ENCODE measurements at places on chromosomes 5 and 9.

DNA sequence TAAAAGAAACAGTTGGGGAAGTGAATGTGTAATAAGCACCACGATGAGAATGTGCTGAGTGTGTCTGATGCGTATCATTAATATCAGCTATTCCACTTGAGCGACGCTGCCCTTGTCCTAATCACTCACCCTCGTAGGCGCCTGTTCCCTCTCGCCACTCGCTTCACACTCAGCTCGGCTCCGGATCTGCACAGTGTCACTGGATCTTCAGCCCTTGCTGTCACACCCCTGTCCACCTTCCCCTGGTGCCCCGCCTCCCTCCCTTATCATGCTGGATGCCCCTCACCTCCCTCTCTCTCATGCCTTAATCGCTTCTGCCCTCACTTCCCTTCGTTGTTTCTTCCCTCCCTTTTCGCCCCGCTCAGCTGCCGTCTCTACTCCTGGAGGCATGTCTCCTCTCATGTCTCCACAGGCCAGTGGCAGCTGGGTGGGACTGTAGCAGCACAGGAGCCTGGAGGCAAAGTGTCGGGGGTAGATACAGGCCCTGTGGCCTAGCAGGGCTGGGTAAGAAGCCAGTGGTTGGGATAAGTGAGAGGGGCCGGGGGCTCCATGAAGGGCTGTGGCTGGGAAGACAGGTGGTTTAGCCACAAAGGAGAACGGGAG lies 43.5 kb downstream of the ANKDD1B start:
- no peak for DNase-seq

DNA sequence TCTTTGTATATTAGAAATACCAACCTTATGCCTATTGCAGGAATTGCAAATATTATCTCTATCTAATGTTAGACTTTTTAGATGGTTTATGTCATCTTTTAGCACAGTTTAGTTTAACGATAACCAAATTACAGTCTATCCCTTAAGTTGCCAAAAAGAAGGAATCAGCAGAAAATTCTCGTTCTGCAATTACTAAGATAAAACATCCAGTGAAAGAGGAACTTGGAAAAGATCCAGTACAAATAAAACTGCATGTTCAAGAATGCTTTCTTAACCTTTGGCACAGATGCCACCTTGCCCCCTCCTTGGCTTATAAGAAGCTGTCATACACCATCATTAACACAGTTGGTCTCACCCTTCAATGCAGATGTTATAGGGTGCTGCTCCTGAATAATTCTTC lies 124.0 kb downstream of the SEMA5A start:
- DNase-seq = no peak

DNA sequence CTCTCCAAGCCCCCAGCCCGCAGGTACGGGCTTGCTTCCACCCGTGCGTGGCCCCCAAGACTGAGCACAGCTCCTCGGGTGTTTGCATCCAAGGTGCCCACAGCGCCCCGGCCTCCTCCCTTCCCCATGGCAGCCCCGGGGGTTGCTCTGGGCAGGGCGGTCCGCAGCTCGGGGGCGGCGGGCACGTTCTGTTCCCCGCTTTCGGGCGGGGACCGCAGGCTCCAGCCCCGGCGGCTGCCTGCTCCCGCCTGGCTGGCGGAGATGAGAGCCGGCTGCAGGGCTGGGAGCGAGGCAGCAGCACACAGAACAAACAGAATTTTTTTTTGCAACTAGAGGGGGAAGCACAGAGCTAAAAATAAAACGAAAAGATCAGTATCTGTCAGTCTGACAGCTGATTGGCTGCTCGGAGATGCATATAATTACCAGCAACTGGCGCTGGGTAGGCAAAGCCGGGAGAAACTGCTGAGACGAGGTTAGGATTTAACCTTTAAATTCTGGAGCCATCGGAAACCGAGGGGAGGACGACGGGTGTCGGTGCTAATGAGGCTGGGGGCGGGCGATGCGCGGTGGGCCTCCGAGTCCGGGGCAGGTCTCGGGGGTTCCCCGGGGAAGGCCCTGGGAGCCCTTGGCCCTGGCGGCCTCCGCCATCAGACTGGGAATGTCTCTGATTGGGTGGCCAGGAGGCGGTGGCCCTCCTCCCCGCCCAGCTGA lies 142.7 kb upstream of the IER5L start:
- DNase-seq = peak; percentile 62

DNA sequence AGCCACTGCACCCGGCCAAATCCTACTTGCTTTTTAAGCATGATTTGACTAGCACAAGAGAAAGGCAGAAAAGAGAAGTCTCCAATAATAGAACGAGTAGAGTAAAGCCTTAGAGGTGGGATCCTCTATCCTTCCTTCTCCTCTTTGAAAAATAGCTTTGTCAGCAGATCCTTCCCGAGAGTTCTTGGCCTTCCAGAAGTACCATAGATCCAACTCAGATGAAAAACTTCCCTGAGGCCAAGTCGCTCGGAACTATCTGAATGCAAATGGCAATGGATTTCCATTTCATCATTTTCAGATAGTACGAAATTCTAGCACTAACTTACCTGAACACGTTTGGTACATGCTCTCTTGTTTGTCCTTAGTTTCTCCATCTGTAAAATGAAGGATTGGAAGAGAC lies 52.0 kb upstream of the SLIT3 start:
- no peak for DNase-seq

DNA sequence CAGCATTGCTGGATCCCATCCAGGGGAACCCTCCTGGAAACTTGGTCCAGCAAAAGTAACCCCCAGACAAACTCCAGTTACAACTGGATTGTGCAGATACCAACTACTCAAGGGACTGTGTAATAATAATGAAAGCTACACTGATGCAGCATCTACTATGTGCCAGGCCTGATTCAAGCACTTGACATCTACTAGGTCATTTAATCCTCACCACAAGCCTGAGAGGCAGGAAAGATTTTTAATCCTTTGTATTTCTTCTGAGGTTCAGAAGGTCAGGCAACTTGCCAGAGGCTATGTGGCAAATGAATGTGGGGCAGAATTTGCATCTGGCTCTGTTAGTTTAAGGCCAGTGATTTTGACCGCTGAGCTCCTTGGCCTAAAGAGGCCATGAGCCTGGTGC lies 29.5 kb upstream of the FOXI1 start:
- no peak for DNase-seq

GRCh38 chr9:4815381-4815956 lies 22.7 kb downstream of the RCL1 start:
- DNase-seq = no peak

- DNase-seq = no peak
These were observed 67.7 kb upstream of the ATG10 start for GRCh38 chr5:81904166-81904565.

DNA sequence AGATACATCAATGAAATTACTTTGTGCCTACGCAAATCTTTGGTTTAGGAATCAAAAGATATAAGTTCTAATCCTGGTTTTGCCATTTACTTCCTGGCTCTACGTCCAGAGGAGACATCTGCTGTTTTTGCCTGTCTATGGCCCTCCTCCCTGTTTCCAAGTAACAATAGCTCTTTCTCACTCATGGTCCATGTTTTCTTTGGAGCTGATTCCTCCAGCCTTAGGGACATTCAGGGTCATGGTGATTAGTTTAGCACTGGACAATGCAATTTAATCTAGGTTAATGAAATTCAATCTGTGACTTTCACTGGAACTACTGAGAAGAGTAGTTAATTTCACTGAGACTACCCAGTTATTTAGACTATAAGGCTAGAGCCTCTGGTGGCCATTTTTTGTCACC lies 170.6 kb downstream of the SEMA6A start:
- no peak for DNase-seq

DNA sequence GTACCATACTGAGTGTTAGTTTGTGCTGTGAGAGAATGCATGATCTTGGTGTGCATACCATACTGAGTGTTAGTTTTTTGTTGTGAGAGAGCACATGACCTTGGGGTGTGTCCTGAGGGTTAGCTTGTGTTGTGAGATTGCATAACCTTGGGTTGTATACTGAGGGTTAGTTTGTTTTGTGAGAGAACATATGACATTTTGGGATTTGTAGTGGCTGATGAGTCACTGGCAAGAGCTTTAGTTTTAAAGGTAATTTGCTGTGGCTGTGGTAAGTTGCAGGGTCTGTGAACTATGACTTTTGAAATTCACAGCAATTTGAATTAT lies 1068.3 kb upstream of the EDIL3 start:
- DNase-seq = no peak

DNA sequence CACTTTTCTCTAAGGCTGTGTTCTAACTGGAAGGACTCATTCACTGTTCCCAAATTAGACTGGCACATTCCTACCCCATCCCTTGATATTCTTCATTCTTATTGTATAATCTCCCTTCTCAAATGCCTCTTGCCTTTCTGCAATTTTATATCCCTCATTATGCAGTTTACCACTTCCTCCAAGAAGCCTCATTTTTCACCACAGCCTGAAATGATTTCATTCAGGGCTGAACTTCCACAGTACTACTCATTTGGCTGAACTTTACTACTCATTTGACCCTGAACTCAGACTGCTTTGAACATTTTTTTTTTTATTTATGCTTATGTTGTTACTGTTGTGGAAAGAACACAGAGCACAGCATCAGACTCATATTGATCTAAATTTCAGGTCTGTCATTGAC lies 32.7 kb downstream of the GRIA1 start:
- DNase-seq = no peak

GRCh38 chr9:9913276-9913832 lies 699.4 kb downstream of the PTPRD start:
- DNase-seq = no peak

GRCh38 chr5:139306628-139307379 lies 13.3 kb downstream of the MATR3 start:
- DNase-seq = no peak

DNA sequence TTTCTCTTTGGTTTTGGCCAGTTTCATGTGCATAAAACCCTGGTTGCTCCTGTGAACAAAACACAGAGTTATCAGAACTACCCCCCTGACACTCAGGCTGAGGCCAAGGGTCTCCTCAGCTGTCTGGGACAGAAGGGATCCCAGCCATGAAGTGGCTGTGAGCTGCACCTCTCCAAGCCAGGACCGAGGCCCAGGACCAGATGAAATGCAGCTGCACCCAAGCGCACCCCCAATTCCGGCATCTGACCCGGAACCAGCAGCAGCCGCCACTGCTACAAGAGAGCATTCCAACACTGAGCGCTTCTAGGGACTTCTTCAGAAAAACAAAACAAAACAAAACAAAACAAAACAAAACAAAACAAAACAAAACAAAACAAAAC lies 16.0 kb upstream of the SLC25A51 start:
- DNase-seq = no peak

GRCh38 chr5:140251527-140251973 lies 51.4 kb downstream of the PFDN1 start:
- DNase-seq = peak; percentile 81

GRCh38 chr5:107949688-107950341 lies 279.1 kb upstream of the EFNA5 start:
- no peak for DNase-seq

DNA sequence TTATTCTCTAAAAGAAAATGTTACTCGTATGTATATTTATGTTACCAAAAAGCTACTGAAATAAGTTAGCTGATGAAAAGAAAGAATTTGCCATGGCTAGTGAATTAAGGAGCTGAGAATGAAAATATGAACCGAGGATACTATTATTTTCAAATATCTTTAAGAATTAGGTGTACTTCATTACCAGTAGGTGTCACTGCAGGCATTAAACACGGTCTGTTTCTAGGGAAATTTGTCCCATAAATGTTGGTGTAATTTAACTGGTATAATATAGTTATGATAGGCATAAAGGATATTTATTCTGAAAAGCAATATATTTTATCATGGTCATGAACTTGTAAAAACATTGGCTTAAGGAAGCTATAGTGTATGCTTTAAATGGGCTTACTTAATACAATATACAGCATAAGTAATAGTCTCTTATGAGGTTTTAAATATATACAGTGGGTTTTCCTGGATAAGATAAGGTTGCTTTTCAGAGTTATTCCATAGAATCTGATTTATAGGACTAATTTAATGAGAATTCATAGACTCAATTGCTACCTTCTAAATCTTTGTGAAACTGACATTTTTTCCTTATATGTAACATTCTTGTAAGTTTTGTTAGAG lies 72.4 kb upstream of the MPDZ start:
- DNase-seq = no peak

DNA sequence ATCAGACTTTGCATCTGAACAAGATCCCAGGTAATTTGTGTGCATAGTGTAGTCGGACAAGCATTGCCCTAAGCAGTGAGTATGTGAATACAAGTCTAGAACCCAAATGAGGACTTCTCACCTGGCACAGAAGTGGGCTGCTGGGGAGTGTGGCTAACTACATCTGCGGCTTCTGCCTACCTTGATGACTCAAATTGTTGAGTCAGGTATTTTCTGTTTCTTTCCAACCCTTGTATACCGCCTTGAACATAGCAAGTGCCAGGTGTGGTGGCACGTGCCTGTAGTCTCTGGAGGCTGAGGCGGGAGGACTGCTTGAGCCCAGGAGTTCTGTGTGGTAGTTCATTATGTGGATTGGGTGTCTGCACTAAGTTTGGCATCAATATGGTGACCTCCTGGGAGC lies 7.9 kb upstream of the JADE2 start:
- no peak for DNase-seq

- DNase-seq = no peak
These were observed 586.4 kb downstream of the TLE4 start for GRCh38 chr9:80158131-80158530.

GRCh38 chr9:5459289-5459829 lies 9.0 kb downstream of the CD274 start:
- no peak for DNase-seq

GRCh38 chr9:132183134-132183533 lies 21.3 kb downstream of the NTNG2 start:
- no peak for DNase-seq

GRCh38 chr5:66849803-66850202 lies 253.6 kb downstream of the MAST4 start:
- no peak for DNase-seq

DNA sequence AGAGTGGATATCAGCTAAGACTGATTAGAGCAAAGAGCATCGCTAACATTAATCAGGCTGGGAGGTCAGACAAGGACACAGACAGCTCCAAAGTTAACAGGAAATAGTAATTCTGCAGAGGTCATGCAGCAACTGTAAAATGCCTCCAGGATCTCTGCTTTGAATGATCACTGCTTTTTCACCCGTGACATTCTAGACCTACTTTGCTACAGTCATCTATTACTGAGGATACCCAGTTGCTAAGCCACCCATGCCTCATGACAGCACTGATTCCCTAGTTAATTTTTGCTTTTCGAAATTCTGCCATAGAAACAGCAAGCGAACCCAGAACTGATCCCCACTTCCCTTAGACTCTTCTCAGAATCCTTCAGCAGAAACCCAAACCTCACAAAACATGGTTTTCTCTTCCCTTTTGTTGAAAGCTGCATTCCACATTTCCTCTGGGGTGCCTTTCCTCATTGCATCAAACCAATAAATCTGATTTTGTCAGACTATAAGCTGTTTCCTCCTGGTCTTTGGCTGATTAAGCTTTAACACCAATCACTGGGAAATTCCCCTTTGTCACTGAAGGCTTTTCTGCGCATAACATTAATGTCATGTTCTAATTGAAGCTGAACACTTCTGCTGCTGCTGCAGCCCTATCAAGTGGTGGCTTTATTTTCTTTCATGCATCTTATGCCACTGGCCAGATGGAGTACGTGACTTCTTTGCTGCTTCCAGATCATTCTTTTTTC lies 201.1 kb upstream of the CHD1 start:
- no peak for DNase-seq

Data from activated CD4-positive, alpha-beta T cell treated with anti-CD3 and anti-CD28 coated beads for 48 hours (primary cell).